Endothelial cell of umbilical vein (primary cell): ENCODE measurements at places on chromosomes 1 and 21. TPM values are rescaled to one million over a fixed set of nuclear protein-coding genes. Genes with fewer than 3 reads are reported as not detected.

PGBD2 gene
- 5.2 and 5.9 TPM in 2 replicates for total RNA-seq

PERM1 gene
- total RNA-seq = not detected in 2 replicates

C1orf226 gene
- 3.8 and 4.2 TPM in 2 replicates for total RNA-seq

SLC9C2 gene
- total RNA-seq = 0.15 TPM in 1 of 2 replicates, not detected in the other

RTCA gene
- 44.8 and 46.6 TPM in 2 replicates for total RNA-seq

ACTN2 gene
- total RNA-seq = 0.28 and 0.55 TPM in 2 replicates

EDN2 gene
- not detected in 2 replicates for total RNA-seq

LCE1E gene
- not detected in 2 replicates for total RNA-seq

CREG1 gene
- 12.1 and 15.8 TPM in 2 replicates for total RNA-seq

OR6N1 gene
- not detected in 2 replicates for total RNA-seq

SPATA46 gene
- not detected in 2 replicates for total RNA-seq

SPRR2G gene
- not detected in 2 replicates for total RNA-seq

CIART gene
- 1.0 and 2.4 TPM in 2 replicates for total RNA-seq

ACTL8 gene
- total RNA-seq = not detected in 2 replicates

PTTG1IP gene
- total RNA-seq = 406 and 415 TPM in 2 replicates

CFHR2 gene
- not detected in 2 replicates for total RNA-seq

TRIM46 gene
- 9.6 and 10.0 TPM in 2 replicates for total RNA-seq

HHIPL2 gene
- not detected in 2 replicates for total RNA-seq

CLCA4 gene
- total RNA-seq = not detected in 2 replicates

PGLYRP3 gene
- total RNA-seq = not detected in 2 replicates

LCE3D gene
- total RNA-seq = not detected in 2 replicates

COL8A2 gene
- total RNA-seq = 0.78 and 1.3 TPM in 2 replicates

RPS6KA1 gene
- 13.3 and 15.5 TPM in 2 replicates for total RNA-seq

SPRR1A gene
- total RNA-seq = not detected in 2 replicates

CLDN19 gene
- total RNA-seq = not detected in 2 replicates

CEP350 gene
- 30.1 and 30.3 TPM in 2 replicates for total RNA-seq

OR2T33 gene
- total RNA-seq = not detected in 2 replicates

GDAP2 gene
- total RNA-seq = 20.7 and 21.5 TPM in 2 replicates

LCE6A gene
- not detected in 2 replicates for total RNA-seq

IL10 gene
- not detected in 2 replicates for total RNA-seq

LRRC38 gene
- total RNA-seq = not detected in 2 replicates

LCE1F gene
- total RNA-seq = not detected in 2 replicates

ITLN1 gene
- not detected in 2 replicates for total RNA-seq

VHLL gene
- total RNA-seq = 0.73 TPM in 1 of 2 replicates, not detected in the other

TMEM240 gene
- total RNA-seq = 7.0 and 8.8 TPM in 2 replicates

FOXD3 gene
- total RNA-seq = not detected in 2 replicates

DONSON gene
- 25.7 and 29.4 TPM in 2 replicates for total RNA-seq

RBM11 gene
- not detected in 2 replicates for total RNA-seq

OPRD1 gene
- total RNA-seq = not detected in 2 replicates

RPTN gene
- not detected in 2 replicates for total RNA-seq

IARS2 gene
- total RNA-seq = 57.6 and 62.8 TPM in 2 replicates

PTGS2 gene
- 21.6 and 24.1 TPM in 2 replicates for total RNA-seq

SESN2 gene
- total RNA-seq = 13.1 and 13.2 TPM in 2 replicates

SERPINC1 gene
- total RNA-seq = 0.35 TPM in 1 of 2 replicates, not detected in the other

CNIH3 gene
- total RNA-seq = 1.0 and 2.5 TPM in 2 replicates

AVPR1B gene
- total RNA-seq = not detected in 2 replicates

FCRL2 gene
- total RNA-seq = not detected in 2 replicates

DENND2C gene
- total RNA-seq = 0.22 and 0.44 TPM in 2 replicates

C1orf116 gene
- 0.07 TPM in 1 of 2 replicates, not detected in the other for total RNA-seq
